KBM-7 (cell line): ENCODE measurements at places on chromosomes 5 and 9.

DNA sequence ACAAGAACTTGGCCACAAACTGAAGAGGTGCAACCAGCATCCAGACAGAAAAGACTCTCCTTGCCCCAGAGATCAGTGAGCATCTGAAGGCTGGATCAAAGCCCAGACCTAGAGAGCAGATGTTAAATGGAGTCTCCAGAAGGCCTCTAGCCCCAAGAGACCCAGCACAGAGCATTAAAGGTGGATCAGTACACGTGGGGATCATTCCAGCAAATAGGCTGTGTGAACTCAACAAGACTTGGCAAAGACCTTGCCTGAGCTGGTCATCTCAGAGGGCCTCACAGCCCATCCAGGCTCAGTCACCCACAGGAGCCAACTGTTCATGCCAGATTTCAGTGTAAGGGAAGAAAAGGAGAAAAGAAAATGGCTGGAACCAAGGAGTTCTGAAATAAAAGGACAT, 214.0 kb downstream of the ENC1 start:
- no peak for DNase-seq

- DNase-seq, result no peak
These were observed 1539.0 kb upstream of the NUDT12 start for GRCh38 chr5:105101577-105101976.

DNA sequence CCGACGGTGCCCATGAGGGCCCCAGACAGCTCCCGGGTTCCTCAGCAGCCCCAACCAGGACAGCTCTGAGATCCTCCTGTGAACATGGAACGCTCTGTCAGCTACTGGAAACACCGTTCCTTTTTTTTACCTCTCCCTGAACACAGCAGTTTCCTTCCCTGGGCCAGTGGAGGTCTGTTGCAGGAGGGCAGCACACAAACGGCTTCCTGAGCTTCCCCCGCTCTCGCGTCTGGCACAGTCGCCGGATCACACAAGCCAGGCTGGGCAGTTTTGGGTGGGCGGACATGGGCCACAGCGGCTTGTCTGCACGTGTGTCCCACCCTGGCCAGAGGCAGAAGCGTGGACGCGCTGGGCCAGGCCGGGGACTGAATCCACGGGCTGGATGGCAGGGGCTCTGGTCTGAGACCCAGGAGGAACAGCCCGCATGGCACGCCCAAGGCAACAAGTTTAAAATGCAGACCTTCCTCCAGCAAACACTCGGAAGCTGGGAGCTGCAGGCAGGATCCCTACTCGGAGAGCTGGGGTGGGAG, 106.8 kb upstream of the SARDH start:
- DNase-seq, result peak; percentile 8

DNA sequence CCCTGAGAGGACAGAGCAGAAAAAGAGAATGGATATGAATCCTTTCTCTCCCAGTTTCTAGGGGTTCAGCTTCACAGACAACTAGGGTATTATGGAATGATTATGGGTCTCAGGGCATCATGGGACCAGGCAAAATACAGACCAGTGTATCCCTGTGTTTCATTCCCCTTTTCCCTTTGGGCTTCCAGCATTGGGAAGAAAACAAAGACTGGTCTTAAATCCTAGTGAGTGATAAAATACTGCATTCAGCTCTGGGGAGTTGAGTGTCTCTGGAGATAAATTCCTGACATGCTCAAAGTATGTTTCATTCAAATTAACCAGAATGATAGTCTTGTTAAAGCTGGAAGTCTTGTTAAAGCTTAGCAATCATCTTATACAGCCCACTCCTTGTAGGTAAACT, 2.4 kb upstream of the POU4F3 start:
- no peak for DNase-seq

DNA sequence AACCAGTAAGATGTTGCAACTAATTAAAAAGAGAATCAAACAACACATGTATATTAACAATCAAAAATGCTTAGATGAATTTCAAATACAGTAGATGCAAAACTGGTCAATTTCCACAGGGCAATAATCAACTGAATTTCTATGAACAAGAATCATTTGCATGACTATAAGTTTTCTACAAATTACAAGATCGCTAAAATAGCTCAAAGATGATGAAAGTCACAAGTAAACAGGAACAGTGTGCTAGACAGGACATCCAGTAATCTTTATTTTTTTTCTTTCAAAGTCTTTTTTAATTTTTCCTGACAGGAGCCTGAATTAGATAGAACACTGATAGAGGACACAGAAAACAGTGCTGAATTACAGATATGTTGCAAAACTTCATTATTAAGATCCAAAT, 608.2 kb upstream of the DAB2 start:
- no peak for DNase-seq

GRCh38 chr9:100108559-100108958, 9.5 kb downstream of the INVS start:
- DNase-seq, result no peak

- no peak for DNase-seq
These were observed 87.7 kb downstream of the AUH start for GRCh38 chr9:91273853-91274552.

DNA sequence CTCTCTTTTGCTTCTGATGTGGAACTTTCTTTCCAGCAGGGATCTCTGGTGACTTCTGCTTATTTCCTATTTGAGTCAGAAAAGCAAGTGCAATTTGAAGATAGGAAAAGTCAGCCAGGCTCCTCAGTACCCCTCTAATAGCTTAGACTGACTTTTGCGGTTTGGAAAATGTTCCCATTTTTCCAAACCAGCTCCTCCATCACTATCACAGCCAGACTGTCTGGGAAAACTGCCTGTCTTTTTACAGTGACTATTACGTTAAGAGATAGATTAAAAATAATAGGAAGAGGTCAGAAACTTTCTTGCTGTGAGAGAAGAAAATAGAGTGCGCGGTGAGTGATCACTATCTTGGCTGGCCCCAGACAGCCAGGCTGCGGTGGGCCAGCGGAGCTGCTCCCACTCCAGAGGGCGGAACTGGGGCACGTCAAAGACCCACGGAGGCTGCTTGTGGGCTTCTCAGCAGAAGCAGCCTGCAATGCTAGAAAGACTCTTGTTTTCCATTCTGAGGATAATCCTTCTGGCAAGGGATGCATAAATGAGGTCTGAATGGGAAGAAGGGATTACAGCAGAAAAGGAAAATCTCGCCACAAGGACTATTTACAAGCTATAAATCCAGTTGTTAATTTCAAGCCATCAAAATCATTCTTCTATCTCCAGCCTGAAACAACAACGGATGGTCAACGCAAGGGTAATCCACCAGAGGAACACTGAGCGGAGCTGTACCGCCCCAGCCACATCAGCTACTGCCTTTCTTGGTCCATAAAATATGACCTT, 151.0 kb upstream of the MSX2 start:
- no peak for DNase-seq

- no peak for DNase-seq
These were observed 169.4 kb upstream of the GLRA1 start for GRCh38 chr5:152094060-152094459.

- no peak for DNase-seq
These were observed 20.9 kb downstream of the TRAF2 start for GRCh38 chr9:136907011-136907914.

- no peak for DNase-seq
These were observed 298.8 kb downstream of the TENT4A start for GRCh38 chr5:7012057-7012456.

- no peak for DNase-seq
These were observed 21.2 kb downstream of the FYB1 start for GRCh38 chr5:39198127-39198526.

- peak; percentile 4 for DNase-seq
These were observed 236.6 kb downstream of the DEPDC1B start for GRCh38 chr5:60463179-60463868.

DNA sequence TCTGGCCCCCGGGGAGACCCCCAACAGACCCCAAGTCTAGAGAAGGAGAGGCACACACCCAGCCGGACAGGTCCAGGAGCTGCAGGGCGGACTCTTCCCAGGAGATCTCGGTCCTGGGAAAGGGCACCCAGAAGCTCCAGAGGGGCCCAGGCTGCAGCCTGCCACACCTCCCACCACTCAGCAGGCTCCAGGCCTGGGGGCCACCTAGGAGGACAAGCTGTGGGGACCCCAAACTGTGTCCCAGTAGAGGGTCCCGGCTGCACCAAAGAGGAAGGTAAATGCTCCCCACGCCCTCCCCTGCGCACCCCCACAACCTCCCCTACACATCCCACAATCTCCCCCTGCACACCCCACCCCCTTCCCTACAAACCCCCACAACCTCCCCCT, 48.5 kb downstream of the PLEKHG4B start:
- no peak for DNase-seq

DNA sequence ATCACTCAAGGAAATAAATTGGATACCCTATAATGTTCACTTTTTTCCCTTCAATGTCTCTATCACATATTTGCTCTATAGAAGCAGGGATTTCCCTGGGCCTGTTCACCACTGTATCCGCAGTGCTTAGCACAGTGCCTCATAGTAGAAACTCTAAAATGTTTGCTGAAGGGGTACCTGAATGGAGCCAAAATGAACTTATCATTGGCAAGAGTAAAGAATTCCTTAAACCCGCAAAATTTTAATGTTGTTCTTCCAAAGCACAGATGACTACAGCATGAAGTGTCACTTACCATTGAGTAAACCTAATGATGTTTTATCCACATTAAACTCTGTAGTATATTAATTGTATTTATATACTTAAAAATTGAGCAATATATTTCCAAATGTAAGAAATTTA, 96.1 kb downstream of the JAKMIP2 start:
- no peak for DNase-seq

DNA sequence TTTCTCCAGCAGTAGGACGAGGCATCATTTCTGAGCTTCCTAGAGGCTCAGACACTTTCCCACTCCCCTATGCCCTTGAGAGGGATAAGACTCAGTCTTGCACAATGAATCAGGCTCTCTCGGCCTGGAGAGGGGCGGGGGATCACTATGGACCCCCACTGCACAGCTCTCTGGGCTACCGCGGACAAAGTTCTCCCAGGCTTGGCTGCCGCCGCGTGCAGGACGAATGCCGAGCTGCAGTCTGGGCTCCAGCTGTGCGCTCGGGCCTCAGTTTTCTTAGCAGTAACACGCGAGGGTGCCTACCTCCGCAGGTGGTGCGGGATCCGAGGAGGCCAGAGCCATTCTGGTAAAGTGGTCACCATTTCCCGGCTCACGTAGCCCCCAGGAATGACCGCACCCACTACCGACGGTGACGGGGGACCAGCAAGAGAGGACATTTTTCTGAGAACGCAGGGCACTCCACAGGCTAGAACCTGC, 3.4 kb upstream of the MYORG start:
- no peak for DNase-seq

GRCh38 chr5:115262011-115262320, 711 bp downstream of the PGGT1B start:
- no peak for DNase-seq

- DNase-seq, result no peak
These were observed 236.1 kb downstream of the MARCHF11 start for GRCh38 chr5:15943487-15943886.

DNA sequence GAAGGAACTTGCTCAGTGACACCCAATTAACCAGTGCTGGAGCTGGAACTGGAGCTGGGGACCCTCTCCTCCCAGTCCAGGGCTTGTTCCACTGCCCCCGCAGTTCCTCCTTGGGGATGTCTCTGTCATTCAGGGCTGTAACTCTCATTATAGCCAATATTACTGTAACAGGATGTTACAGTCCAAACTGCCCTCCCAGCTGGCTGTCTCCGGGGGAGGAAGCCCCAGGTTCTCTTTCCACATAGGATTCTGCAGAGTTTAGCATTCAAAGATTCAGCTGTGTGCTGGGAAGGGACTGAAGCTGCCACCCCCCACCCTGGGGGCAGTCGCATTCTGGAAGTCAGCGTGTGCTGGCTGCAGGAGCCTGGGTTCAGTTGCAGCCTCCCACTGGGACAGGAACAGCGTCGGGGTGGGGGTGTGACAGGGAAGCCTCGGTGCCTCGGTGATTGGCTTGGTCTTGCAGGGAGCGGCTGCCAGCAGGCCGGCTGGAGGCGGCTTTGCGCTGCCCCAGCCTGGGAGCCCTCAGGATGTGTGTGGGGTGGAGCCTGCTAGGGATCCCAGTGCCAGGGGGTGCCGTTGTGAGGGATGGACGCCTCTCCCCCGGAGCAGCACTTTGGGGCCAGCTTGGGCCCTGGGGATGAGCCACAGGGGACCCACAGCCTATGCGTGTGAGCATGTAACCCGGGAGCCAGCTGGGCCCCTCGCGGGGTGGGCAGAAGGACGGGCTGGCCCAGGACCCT, 101.1 kb downstream of the RGS3 start:
- DNase-seq, result peak; percentile 24

- DNase-seq, result no peak
These were observed 13.7 kb upstream of the ZSWIM6 start for GRCh38 chr5:61318376-61318775.

DNA sequence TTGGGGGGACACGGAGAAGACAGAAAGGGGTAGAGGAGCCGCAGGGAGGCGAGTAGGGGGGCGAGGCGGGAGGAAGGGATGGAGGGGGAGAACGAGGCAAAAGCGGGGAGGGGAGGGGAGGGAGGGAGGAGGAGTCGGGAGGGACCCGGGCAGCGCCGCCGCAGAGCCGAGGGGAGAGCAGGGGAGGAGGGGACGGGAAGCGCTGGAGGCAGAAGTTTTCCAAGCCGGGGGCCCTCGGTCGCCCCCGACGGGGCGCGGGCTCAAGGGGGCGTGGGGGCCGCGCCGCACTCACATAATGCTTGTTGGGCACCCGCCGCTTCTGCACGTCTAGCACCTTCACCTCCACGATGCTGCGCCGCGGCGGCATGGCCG, 353 bp downstream of the SH3PXD2B start:
- no peak for DNase-seq

DNA sequence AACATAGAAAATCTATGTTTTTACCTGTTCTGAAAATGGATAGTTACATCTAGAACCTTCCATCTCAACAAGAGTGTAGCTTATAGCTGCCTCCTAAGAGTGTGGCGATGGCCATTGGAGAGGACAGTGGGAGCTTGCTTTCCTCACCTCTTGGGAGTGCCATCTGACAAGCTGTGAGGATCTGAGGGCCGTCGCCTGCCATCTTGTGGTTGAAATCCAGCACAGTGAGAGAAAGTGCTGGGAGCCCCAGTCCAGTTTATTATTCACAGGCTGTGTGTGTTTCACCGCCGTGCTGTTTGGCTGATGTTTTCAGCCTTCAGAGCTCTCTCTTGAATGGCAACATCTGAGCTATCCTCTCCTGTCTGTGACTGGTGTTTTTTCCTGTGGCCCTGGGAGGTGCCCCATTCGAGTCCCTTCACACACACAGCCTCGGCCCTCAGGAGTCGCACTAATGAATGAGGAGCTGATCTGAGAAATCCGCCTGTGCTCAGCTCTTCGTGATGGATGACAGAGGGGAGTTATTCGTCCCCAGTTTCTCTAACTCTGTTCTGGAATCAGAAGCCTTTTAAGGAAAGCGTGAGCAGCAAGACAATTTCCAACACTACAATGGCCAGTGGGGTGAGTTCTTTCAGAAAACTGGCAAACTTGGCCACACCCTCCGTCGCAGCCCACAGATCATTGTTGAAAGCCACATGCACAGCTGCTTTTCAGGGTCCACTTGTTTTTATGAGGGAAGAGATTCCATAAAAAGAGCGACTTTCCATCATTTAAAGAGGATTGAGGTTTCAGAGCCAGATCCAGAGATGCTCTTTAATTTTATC, 170.3 kb downstream of the PDZD2 start:
- DNase-seq, result peak; percentile 55

GRCh38 chr5:125508225-125508624, 761.8 kb upstream of the ZNF608 start:
- no peak for DNase-seq

- DNase-seq, result no peak
These were observed 519 bp downstream of the HSPA5 start for GRCh38 chr9:125240649-125240999.

GRCh38 chr5:90381213-90381929, 28.2 kb downstream of the CETN3 start:
- peak; percentile 13 for DNase-seq

GRCh38 chr5:77859306-77859705, 83.2 kb upstream of the TBCA start:
- DNase-seq, result no peak

GRCh38 chr5:175418251-175418650, 25.7 kb downstream of the DRD1 start:
- DNase-seq, result no peak
